Stimulated activated CD4-positive, alpha-beta T cell treated with anti-CD3 and anti-CD28 coated beads, Interleukin-1b, Interleukin-23, amount 100 ng/mL, for 1 hour (primary cell): ENCODE measurements at places on chromosomes 4 and X.

GRCh38 chrX:35842674-35843073, 44.5 kb downstream of the MAGEB16 start:
- no peak for DNase-seq

DNA sequence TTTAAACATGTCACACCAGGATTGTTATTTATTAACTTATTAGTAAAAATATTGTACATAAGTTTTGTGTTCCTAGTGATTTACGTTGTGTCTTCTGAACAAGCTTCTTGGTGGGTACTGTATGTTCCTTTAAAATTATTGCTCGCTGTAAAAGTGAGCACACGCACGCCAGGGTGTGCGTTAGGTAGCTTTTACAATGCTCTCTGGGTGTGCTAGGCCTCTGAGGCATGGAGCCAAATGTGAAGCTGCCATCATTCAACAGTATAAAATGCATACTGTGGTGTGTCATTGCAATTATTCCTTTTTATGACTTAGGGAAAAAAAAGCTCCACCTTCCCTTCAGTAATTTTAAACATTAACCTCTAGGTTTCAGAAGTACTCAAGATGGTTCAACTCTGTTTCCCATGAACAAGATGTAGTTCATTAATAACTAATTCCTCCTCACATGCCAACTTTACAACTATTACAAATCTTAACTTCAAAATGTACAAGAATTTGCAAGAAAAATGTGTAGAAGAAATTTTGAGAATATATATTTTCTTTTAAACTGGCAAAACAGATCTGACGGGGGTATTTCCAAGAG, 42.4 kb downstream of the ATOH1 start:
- DNase-seq: no peak

DNA sequence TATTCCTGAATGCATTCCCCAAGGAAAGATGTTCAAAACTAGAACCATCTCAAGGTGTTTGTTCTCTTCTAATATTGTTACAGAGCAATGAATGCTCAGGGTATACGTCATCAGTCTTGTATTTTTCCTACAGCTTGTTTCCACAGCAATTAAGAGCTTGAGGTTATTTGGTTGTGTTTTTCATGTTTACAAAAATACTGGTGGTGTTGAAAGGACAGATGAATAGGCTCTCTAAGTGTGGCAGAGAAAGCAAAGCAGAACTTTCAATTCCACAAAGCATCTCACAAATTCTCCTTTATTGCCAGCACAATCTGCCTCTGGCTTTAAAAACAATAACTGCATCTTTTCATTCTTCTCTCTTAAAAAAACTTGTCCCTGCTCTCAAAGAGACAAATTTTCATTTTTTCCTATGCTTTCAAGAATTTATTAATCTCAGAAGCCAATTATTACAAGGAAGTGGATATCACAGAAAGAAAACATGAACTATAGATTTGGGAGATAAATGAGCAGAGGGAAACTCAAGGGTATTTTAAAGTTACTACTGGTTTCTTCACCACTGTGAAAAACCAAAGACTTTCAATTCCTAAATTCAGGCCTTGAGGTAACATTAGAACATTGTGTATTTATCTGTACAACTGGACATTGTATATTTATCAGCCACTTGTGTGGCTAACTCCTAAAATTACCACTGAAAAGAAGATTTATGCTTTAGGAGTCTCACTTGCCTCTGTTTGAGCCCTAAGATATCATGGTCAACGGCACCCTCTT, 49.2 kb downstream of the DDX53 start:
- no peak for DNase-seq

DNA sequence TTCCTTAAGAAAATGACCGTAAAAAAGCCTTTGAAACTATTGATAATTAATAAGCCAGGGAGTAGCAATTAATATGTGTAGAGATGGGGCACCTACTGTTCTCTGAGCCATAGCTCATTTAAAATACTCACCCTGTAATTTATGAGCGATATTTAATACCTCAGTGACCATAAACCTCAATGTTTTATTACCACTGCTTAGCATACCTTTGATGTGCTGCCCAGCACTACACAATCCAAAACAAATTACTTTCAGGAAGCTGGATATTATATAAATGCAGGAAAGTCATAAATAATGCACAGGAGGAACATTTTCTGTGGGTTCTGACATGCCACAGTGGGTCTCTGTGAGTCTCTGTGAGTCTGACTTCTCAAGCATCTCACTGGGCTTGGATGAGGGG, 166.1 kb upstream of the RPL34 start:
- no peak for DNase-seq

- no peak for DNase-seq
Observed at GRCh38 chr4:183348706-183349659, 26.8 kb upstream of the CLDN24 start.

GRCh38 chrX:52277666-52278065, 91.2 kb upstream of the XAGE2 start:
- DNase-seq: no peak

- no peak for DNase-seq
Observed at GRCh38 chr4:164847016-164847415, 30.0 kb upstream of the APELA start.

GRCh38 chr4:15779306-15779705, 1.2 kb downstream of the CD38 start:
- DNase-seq: no peak

DNA sequence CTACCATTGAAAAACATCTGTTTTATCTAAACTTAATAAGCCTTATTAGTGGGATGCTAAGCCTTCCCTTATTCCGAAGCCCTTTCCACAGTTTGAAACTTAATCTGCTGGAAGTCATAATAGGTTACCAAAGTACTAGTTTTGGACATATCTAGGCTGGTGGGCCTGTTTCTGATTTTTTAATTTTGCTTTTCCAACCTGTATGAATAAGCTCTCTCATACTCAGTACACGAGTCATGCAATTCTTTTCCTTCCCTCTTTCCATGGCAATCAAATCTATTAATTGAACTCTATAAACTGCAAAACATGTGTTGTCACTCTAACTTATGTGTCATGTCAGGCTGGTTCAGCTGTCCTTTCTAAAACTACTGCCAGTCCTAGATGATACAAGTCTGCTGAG, 91.0 kb downstream of the AMMECR1 start:
- DNase-seq: no peak

GRCh38 chr4:122879001-122879400, 43.4 kb downstream of the NUDT6 start:
- no peak for DNase-seq

DNA sequence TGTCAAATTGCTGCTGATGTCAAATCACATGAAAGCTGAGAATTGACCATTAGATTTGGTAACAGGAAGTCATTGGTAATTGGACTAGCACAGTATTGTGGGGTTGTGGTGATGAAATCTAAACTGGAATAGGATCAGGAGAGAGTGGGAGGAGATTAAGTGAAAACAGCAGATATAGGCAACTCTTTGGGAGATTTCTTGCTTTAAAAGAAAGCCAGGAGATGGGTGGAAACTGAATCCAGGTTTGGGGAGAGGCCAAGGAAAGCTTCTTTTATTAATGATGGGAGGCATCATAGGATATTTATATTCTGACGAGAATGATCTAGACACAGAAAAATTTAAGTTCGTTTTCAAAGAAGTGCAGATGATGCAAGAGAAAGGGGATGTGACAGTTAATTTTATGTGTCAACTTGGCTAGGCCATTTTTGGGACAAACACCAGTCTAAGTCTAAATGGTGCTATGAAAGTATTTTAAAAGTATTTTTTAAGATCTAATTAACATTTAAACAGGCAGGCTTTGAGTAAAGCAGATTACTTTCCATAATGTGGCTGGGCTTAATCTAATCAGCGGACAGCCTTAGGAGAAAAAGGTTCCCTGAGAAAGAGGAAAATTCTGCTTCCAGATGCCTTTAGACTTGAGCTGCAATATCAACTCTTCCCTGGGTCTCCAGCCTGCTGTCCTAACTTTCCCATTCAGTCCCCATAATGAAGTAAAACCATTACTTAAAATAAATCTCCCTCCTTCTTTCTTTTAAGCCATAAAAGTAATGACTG, 24.7 kb downstream of the SEC24D start:
- no peak for DNase-seq

GRCh38 chr4:164706675-164707074, 47.3 kb upstream of the SMIM31 start:
- no peak for DNase-seq

- no peak for DNase-seq
Observed at GRCh38 chr4:108360754-108361445, 192.2 kb upstream of the LEF1 start.

- no peak for DNase-seq
Observed at GRCh38 chrX:127030016-127030748, 210.7 kb downstream of the PRR32 start.

DNA sequence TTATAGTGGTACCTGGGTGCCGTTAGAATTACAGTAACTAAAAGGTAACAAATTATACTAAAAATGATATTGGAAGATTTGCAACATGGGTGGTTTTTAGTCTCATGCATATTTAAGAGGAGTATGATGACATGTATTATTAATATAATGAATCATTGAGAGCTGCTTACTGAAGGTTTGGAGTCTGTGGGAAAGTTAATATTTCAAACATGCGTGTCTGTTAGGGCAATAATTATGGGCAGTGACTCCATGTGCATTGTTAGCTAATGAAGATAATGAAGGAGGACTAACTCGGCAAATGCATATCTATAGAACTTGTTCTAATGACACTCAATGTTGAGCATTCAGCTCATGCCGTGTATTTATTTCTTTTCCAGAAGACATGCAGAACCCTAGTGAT, 47.1 kb downstream of the MTHFD2L start:
- no peak for DNase-seq

DNA sequence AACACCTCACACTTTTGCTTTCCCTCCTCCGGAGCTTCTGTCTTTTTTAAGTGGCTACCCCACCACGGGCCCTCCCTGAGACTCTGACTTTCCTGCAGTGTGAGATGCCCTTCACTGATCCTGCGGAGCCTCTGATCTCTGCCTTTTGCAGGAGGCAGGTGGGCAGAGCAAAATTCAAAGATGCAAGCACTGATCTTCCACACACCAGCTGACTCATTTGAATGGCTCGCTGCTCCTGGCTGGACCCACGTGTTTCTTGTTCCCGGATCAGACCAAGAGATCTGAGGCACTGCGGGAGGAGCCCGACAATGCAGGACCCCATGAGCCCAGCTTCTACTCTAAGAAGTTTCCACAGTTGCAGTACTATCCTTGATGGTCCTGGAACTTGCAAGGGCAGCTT, 1607.9 kb upstream of the TENM3 start:
- DNase-seq: no peak

GRCh38 chr4:67055319-67055718, 490.0 kb downstream of the CENPC start:
- no peak for DNase-seq

- no peak for DNase-seq
Observed at GRCh38 chr4:3700223-3700622, 66.0 kb upstream of the ADRA2C start.

DNA sequence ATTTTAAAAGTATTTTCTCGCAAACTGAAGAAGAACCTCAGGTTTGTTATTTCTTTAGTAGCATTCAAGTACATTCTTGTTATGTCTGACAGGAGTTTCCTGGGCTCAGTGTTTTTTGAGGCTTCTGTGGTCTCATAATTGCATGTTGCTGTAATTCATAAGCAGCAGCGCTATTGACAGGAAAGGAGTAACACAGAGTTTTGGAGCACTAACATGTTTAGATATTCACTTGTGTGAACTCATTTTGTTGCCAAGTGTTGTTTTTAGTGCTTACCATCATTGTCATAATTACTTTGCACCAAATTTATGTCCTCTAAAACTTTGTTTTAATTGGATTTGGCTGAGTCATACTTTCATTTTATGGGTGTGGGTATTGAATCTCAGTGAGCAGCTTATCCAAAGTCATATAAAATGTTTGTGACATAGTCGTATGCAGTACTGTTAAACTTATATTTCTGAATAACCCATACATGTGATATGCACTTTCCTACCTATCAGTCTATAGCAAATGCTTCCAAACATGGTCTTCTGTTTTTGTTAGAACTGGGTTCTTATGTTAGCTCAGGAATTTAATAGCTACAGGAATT, 358.7 kb upstream of the CTSO start:
- DNase-seq: no peak

- DNase-seq: no peak
Observed at GRCh38 chr4:81827577-81828202, 356.0 kb upstream of the RASGEF1B start.

- DNase-seq: no peak
Observed at GRCh38 chrX:153644356-153645125, 2.5 kb upstream of the DUSP9 start.

GRCh38 chr4:153547520-153547919, 81.4 kb downstream of the TMEM131L start:
- no peak for DNase-seq

- DNase-seq: no peak
Observed at GRCh38 chr4:5165420-5166369, 114.4 kb downstream of the STK32B start.

DNA sequence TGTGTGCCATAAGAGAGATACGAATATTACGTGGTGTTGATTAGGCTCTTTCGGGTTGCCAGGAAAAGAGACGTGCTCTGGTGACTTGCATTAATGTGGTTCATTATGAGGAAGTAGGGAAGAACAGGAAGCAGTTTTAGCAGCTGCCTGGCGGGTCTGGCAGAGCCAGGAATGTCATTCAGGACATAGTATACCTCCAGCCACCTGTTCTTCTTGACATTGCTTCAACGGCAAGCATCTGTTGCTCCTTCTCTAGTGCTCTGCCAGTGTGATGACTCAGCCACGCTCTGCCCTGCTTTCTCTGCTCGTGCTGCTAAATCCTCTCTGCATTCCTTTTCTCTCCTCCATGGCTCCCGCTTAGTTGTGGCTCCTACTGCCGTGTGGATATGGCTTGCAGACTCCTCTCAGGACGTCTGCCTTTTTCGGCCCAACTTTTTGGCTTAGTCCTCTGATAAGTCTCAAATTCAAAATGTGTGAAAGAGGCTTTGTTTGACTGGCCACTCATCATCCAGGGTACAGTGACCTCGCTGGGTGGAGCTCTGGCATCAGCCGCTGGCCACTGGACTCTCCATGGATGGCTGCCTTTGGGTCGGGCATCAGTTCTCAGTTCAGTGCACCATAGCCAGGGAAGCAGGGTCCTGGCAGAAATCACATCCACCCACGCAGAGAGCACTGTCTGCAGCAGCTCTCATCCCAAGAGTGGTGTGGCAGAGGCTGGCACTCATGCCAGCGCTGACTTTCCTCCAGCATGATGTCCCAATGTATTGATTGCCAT, 89.3 kb upstream of the KLF3 start:
- no peak for DNase-seq

- DNase-seq: no peak
Observed at GRCh38 chr4:95304898-95305297, 243.9 kb downstream of the UNC5C start.

DNA sequence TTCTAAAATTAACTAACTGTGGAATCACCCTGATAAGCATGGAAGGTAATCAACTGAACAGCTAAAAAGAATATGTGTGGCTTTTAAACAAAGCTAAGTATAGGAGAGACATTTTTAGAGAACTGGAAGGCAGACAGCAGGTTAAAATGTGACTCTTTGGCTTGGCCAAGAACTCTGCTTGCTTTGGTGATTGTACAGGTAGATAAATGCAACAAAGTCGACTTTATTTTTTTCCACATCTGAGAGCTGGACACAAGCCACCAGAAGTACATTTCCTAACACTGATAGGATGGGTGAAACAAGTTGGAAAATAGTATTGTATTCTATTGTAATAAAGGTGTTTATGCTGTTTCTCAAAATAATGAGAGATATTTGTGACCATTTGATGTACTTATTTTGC, 84.1 kb downstream of the RBMX2 start:
- DNase-seq: no peak
